ENCODE measurements at places on chromosomes 3 and 15. TPM values are rescaled to one million over a fixed set of nuclear protein-coding genes. Genes with fewer than 3 reads are reported as not detected.

ARGFX gene
- total RNA-seq = not detected

CXCR6 gene
- total RNA-seq = 0.49 TPM

USP8 gene
- total RNA-seq = 77.9 TPM

LIPH gene
- total RNA-seq = 0.27 TPM

EFCAB12 gene
- 0.40 TPM for total RNA-seq

UNC45A gene
- total RNA-seq = 56.8 TPM

SAMMSON gene
- total RNA-seq = 3.4 TPM

RASL12 gene
- 23.0 TPM for total RNA-seq

ADAMTSL3 gene
- total RNA-seq = 39.1 TPM

IGSF10 gene
- 1.2 TPM for total RNA-seq

ANKUB1 gene
- 2.8 TPM for total RNA-seq

P2RY1 gene
- total RNA-seq = 8.6 TPM

NANOGP8 gene
- total RNA-seq = 0.98 TPM

LSAMP gene
- 5.3 TPM for total RNA-seq
